Amniotic stem cell (primary cell): ENCODE measurements at places on chromosomes 13 and 19.

DNA sequence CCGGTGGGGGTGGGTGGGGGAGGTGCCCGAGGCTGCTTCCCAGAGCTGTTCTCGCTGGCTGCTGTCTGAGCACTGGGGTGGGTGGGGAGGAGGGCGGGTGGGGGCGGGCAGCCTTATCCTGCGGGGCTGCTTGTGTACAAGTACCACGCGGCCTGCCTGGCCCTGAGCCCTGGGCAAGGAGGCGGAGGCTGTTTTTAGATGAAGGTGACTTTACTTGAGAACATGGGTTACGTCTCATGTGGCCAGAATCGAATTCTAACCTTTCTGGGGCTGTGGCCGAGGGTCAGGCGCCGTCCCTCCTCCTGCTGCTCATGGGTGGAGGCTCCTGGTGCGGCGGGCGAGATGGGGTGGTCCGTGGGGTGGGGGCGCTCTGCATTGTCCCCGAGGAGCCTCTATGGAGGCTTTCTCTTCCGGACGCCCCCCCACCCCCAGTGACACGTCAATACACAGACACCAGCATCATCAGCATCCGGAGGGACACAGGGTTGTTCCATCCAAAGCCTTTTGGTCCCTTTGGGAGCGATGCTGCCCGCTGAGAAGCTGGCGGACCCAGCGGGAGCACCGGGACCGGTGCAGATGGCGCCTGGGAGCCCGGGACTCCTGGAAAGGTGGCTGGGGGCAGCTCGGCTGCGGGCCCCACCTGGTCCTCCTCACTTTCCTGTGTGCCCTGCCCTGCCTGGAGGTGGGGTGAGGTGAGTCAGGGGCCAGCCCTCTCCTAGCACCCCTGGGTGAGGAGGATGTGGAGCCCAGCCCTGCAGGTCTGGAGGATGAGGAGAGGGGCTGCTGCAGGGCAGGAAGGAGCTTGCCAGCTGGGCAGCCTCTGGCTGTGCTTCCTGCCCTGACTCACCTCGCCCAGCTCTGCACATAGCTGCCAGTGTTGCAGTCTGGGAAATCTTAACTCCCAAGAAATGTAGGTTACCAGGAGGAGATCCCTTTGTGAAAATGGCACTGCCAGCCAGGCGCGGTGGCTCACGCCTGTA, 3.4 kb downstream of the BSG start:
- DNase-seq: no peak

DNA sequence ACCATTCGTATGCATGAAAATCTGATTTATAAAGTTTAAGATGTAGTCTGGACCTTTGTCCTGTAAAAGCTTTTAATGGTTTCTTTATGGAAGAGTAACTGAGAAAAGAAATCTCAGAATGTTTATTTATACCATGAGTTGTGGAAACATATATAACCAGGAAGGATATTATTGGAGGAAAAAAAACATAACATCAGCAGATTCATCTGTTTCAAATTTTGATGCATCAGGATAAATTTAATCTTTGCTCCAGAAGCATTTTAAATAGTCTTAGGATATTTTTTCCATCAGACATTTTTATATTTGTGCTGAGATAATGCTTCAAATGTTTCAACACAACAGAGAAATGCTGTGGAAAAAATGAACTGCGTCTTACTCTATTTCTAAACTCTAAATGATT, 31.2 kb upstream of the CSNK1A1L start:
- no peak for DNase-seq

- DNase-seq: no peak
Measured at GRCh38 chr13:39879286-39880035, 224.0 kb downstream of the COG6 start.

DNA sequence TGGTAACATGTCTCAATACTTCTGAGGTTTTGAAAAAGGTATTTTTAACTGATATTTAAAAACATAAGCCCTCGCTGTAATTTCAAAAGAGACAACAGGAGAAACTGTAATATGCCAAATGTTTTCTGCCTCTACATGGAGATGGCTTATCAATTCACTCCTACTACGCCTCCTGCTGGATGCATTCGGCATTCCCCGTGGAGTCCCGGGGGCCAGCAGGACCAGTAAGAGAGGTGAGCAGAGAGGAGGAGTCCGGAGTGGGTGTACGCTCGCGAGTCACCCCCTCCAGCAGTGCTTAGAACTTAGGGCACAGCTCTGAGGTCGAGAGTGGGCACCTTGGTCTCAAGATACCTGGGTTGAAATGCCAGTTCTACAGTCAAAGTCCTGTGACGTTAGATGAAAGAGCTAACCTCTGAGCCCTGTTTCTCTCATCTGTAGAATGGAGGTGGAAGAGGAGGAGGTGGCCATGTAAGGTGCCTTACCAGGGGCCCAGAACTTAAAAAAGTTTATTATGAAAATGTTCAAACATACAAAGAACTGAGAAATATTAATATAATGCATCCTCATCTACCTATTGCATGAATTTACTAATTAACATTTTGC, 110.2 kb downstream of the STK24 start:
- DNase-seq: no peak

DNA sequence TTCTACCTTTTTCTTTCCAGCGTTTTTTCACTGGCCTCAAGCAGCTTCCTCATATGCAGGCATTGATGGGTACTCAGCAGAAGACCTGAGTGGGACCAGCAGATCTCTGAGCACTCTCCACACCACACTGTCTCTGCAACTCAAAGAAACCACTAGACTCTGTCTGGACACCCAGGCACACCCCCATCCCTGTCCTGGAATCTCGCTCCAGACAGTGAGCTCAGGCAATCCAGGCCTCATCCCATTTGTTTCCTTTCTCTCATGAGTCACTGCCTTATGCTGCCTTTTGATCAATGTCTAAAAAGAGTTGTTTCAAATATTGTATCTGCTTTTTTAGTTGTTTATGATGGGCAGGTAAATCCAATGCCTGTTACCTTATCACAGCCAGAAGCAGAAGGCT, 19.7 kb upstream of the POP4 start:
- DNase-seq: no peak

DNA sequence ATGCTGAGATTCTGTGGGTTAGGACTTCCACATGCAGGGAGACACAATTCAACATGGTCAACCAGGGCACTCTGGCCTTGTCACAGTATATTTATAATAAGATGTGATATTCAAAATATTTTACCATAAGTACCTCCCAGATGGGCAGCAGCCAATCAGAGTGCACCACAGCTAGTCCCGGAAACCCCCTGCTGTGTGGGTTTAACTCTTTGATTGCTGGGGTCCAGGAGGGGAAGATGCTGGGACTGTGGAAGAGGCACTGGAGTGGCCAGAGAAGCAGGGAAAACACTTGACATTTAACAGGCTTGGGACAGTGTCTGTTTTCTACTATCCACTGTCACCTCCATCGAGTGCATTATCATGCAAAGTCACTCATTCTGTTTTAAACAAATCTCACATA, 99.0 kb downstream of the MBNL2 start:
- DNase-seq: no peak

GRCh38 chr13:90049989-90050671, 1297.4 kb upstream of the MIR17HG start:
- no peak for DNase-seq

- DNase-seq: no peak
Measured at GRCh38 chr13:56773148-56773547, 367.6 kb upstream of the PRR20A start.

- no peak for DNase-seq
Measured at GRCh38 chr13:93356469-93356868, 129.9 kb downstream of the GPC6 start.

DNA sequence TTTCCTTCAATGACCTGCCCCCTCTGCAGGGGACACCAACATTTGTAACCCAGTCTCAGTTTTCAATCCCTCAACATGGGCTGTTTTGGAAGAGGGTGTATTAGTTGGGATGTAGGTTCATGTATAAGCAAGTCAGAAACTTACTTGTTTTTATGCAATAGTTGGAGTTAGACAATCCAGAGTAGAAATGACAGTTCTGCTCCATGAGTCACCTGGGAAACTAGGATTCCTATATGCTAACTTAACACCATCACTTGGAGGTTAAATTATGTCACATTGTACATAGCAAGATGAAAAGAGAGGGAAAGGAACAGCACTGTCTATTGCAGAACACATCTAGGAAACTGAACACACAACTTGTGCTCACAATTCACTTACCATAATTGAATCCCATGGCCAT, 436.4 kb downstream of the RFC3 start:
- DNase-seq: no peak

DNA sequence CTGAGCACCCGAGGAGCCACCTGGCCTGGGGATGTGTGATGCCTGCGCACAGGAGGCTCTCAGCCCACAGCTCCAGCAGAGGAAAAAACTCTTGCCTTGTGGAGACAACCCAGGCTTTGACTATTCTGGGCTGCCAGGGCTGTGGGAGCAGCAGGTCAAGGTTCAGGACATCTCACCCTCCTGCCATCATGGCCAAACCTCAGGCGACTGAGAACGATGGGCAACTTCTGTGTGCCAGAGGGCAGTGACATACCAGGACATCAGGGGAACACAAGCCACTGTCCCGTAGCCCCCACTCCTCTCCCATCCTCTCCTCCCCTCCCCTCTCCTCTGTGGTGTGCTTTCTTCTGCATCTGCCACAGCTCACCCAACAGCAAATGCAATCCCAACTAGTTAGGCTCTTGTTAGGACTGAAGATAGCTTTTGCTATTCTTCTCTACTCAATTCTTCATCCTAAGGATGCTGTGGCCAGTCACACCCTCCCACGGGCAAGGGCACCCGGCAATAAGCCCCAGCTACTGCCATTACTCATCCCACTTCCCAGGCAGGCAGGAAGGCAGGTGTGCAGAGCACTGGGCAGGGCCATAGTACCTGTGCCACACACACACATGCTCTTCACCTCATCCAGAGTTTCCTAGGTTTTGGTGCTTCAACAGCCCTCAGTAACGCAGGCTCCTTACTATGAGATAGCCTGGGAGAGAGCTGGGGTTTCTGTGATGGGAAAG, 16.8 kb downstream of the ELL start:
- DNase-seq: no peak
